HFF-Myc (cell line): ENCODE measurements at places on chromosomes 4 and X.

DNA sequence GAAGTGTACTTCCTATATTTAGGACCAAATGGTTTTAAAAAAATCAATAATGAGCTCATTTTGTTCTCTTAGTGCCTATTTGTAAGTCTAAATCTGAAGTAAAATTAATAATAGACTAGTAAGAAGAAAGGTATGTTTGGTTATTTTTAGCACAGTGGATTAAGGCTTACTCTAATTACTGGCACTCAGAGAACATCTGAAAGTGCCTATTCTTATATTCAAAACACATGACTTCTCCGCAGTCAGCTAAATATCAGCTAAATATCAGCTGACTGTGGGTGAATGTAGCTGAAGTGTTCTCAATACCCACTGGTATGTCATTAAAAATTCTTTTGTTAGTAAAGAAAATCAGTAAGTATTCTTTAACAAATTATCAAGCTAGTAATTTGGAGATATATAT, 6.0 kb downstream of the AP1S2 start:
- DNase-seq = no peak

DNA sequence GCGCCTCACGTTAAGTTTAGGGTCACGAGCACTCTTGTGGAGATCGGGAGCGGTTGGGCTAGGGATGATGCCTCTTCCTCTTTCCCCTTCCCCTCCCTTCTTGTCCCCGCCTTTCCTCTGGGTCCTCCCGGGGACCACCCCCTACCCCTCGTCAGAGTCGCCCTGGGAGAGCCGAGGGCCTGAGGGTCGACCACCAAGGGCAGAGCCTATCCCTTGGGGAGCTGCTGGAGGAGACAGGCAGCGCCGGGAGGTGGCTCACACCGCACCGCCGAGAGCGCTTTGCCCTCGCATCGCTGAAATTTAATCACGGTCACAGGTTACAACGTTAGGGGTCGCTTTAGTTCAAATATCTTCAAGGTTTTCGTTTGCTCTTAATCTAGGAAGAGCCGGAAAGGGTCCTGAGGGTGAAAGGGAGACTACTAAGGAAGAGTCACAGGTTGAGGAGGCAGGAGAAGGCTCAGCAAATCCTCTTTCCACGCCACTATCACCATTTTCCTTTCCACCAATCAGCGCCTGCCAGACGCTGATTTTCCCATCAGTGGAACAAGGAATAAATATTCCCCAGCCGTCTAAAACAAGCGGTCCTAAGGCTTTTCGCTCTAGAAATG, 528 bp upstream of the SNCA start:
- DNase-seq = no peak

GRCh38 chr4:6575503-6576240, 683 bp downstream of the MAN2B2 start:
- no peak for DNase-seq

DNA sequence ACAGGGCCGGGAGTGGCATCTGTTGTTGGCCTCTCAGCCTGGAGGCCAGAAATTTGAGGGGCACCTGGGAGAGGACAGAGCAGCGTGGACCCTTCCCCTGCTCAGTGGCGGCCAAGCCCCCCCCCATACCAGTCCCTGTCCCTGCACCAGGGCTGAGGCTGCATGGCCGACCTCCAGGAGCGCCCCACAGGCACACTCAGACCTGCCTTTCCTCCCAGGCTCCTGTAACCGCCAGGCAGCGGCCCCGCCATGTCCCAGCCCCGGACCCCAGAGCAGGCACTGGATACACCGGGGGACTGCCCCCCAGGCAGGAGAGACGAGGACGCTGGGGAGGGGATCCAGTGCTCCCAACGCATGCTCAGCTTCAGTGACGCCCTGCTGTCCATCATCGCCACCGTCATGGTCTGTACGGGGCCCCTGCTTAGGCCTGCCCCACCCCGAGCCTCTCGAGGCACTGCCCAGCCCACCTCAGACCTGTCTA, 15.3 kb downstream of the TMEM175 start:
- no peak for DNase-seq

DNA sequence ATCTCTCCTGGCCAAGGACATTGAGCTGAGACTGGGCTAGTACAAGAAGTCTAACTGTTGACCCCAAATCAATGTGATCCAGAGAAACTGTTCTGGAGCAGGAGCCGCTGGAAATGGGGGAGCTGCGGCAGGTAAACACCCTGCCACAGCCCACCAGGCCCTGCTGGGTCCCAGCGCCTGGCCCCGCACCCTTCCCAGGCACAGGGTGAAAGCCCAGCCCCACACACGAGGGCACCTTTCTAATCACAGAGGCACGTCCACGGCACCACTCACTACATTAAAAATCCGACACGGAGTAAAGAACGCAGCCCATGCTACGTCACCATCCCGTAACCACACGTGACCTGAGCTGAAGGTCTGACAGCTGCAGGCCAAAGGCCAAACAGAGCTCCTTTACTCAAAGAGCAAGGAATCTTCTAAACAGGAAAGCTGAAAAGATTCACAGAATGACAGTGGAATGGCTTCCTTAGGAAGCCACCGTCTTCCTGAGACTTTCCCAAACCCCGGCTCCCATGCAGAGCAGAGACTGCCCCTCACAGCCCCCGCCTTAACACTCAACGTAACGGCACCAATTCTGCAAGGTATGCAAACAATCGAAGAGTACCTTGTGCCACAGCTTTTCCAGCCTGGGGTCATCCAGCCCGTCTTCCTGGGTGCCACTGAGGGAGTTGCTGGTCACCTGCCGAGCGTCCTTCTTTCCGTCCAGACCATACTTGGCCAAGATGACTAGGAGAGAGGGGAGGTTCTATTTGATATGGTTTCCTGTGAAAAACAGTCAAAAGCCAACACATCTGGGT, 12.6 kb downstream of the LRPAP1 start:
- no peak for DNase-seq

DNA sequence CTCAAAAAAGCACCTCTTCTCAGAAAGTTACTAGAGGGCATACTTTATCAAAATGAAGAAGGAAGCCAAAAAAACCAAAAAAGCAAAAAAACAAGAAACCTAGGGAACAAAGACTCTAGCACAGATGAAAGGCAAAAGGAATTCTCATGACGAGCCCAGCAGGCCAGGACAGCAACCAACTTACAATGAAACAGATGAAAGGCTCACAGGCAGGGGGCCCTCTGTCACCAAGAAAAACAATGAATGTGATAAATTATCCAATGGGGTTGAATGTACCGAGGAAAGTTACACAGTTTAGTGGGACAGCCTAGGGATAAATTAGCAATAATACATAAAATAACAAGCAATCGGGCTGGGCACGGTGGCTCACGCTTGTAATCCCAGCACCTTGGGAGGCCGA, 79.0 kb downstream of the GPR82 start:
- no peak for DNase-seq

- no peak for DNase-seq
These were observed 694 bp downstream of the TBL1X start for GRCh38 chrX:9465380-9466123.

DNA sequence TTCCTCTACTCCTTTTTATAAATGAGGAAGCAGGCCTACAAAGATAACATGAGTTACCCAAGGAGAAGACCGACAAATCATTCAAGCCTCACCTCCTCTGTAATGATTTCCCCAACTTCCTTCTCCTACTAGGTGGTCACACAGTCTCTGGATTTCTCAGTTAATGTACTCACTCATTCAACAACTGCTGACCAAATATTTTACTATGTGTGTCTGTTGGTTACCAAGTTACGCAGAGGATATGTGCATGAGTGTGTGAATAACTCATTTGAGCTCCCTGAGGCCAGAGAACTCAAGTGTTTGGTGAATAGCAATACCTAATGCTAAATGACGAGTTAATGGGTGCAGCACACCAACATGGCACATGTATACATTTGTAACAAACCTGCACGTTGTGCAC, 10.4 kb downstream of the CASK start:
- DNase-seq = no peak

- DNase-seq = no peak
These were observed 30.0 kb upstream of the SLC9A7 start for GRCh38 chrX:46788902-46789301.

GRCh38 chrX:123476611-123477219, 256.1 kb downstream of the THOC2 start:
- DNase-seq = no peak

DNA sequence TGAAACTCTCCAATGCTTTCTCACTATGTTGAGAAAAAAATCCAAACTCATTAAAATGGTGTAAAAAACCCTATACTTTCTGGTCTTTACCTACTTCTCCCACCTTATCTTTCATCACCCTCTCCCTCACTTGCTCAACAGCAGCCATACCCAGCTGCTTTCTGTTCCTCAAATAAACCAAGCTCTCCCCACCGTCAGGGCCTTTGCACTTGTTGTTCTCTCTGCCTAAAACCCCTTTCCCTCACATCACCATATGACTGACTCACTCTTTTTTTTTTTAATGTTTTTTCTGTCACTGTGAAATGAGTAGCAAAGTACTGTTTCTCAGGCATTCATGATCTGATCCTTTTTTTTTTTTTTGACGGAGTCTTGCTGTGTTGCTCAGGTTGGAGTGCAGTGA, 122.3 kb upstream of the TMEM164 start:
- DNase-seq = no peak

DNA sequence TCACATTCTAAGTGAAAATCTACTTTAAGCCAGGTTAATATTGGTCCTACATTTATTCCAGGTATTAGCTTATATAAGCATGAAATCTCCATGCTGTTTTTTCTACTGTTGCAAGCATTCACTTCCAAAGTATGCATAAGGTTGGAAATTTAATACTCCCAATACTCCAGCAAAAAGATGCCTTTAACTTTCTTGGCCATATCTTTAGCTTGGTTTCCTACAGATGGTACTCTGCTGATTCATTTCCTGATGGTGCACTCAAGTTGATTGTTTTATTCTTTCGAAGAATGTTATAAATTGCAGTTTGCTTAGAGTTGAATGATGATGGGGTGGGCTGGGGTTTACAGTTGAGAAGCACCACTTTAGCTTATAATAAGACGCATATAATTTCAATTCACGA, 330.2 kb downstream of the PTTG2 start:
- peak; percentile 21 for DNase-seq

GRCh38 chr4:78207951-78208350, 150.8 kb downstream of the FRAS1 start:
- no peak for DNase-seq

- no peak for DNase-seq
These were observed 30.2 kb upstream of the FAM9C start for GRCh38 chrX:13074297-13075262.

DNA sequence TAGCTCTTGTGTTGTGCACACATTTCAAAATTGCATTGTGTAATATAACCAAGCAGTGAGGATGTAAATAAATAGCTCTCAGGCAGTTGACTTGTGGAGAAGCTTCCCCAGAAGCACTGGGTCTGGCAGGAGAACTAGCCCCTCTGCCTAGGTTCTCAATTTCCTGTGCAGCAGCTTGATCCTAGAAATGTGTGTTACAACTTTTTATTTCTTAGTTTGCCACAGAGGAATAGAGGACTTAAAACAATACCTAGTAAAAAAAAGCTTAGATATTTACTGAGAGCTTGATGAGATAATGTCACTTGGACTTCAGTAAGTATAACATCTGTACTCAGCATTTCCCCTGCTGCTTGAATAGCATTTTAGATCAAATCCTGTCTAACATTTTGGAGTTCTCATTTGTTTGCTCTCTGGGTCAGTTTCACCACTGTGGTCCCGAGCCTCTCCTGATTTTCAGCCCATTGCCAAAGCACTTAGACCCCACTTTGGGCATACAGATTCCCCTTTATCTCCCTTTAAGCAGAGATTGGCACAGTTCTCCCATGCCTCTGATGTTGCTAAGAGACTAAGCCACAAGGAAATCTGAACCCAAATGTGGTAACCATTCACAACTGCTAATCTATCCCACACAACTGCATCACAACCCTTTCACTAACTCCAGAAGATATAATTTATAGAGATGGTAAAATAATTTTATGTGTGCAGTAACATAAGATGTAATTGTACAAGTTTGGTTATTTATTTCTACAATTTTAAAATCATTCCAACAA, 98.2 kb upstream of the NRK start:
- DNase-seq = no peak

DNA sequence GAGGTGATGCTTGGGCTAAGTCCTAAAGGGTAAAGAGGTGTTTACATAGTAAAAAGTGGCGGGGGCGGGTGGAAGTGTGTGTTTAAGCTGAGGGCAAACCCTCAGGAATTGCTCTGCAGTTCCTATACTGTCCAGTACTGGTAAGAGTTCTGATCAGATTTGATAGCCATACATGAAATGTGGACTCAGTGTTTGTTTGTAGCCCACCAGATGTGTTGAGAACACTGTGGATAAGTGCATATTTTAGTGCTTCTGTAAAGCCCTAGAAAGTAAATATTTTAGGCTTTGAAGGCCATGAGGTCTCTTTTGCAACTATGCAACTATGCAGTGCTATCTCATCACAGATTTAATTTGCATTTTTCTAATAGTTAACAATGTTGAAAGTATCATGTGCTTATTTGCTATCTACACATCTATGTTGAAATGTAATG, 80.7 kb upstream of the EOLA2 start:
- no peak for DNase-seq

- no peak for DNase-seq
These were observed 49.7 kb upstream of the PRKX start for GRCh38 chrX:3763111-3763510.

DNA sequence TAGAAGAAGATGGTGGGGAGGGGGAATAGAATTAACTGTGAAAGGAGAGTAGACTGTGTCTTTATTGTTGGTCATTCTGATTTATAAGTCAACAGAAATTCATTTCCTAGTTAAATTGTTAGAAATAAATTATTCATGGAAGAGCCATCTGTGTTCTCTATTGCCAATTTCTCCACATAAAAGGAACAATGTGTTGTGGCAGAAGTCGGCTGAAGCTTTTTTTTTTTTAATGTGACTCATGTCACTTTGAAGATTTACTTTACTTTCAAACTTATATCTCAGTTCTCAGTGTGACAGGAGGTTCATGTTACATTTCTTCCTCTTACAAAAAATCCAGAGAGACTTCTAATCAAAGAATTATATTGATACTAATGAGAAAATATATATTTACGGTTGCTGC, 60.5 kb downstream of the CPE start:
- no peak for DNase-seq

DNA sequence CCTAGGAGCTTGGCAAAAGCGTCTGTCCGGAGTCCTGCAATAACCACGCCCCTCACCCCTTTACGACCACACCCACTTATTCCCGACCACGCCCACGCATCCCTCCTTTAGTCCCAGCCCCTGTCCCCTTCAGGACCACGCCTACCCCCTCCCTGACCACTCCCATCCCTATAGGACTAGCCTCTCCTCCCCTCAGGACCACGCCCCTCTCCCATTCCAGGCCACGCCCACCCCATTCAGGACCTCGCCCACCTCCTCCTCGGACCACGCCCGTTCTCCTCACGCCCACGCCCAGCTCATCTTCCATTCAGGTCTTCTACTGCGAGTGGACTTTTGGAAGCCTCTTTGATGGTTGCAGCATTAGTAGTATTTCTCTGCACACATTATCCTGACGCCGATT, 131.2 kb upstream of the STX18 start:
- DNase-seq = no peak

GRCh38 chr4:104128031-104128849, 366.5 kb downstream of the CXXC4 start:
- DNase-seq = no peak
